Activated CD8-positive, alpha-beta T cell treated with anti-CD3 and anti-CD28 coated beads for 36 hours (primary cell): ENCODE measurements at places on chromosomes 5 and 9. TPM values are rescaled to one million over a fixed set of nuclear protein-coding genes. Genes with fewer than 3 reads are reported as not detected.

The IL9 gene
- not detected for total RNA-seq

The FOXD4L6 gene
- 0.16 TPM for total RNA-seq

The FAM221B gene
- not detected for total RNA-seq

The TOMM5 gene
- 168 TPM for total RNA-seq

- no peak for DNase-seq
- no peaks in the 10 kb centered on the region for H3K36me3 ChIP-seq
- no peak within 1 kb of the TSS for H3K27ac ChIP-seq
- no peak within 1 kb of the TSS for H3K4me3 ChIP-seq
- peaks cover 26% of the 10 kb centered on the region for H3K27me3 ChIP-seq
Measured at GRCh38 chr5:150302301-150303069, at the start of gene ARSI. TSS of gene ARSI (minus strand) at chr5:150302905. CDS start at chr5:150302373, 532 bp downstream.

- H3K27me3 ChIP-seq = no peaks in the 10 kb centered on the region
- H3K4me3 ChIP-seq = no peak overlapping the region
- peak; percentile 25 for DNase-seq
- H3K4me1 ChIP-seq = peaks cover 5% of the 10 kb centered on the region
Measured at GRCh38 chr5:132883261-132883834, 9.9 kb downstream of the LEAP2 start.

DNA sequence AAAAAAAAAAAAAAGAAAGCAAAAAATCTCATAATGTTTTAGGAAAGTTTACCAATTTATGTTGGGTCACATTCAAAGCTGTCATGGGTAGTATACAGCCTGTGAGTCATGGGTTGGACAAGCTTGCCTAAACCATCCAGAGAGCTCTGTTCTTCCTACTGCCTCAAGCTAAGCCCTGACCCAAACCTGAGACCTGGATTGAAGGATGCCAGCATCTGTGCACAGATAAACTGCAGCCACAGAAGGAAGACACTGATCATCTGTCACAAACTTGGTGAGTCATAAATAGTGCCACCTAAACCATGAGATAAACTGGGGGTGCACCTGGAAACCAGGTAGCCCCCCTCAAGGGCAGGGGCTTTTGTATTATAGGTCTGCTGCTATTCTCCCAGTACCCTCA is 31.0 kb downstream of the CSF2 start:
- H3K4me1 ChIP-seq = peaks cover 82% of the 10 kb centered on the region
- no peaks in the 10 kb centered on the region for H3K27me3 ChIP-seq
- peaks cover 18% of the 10 kb centered on the region for H3K36me3 ChIP-seq
- peak overlapping the region; percentile 88 for H3K27ac ChIP-seq
- no peak for DNase-seq

DNA sequence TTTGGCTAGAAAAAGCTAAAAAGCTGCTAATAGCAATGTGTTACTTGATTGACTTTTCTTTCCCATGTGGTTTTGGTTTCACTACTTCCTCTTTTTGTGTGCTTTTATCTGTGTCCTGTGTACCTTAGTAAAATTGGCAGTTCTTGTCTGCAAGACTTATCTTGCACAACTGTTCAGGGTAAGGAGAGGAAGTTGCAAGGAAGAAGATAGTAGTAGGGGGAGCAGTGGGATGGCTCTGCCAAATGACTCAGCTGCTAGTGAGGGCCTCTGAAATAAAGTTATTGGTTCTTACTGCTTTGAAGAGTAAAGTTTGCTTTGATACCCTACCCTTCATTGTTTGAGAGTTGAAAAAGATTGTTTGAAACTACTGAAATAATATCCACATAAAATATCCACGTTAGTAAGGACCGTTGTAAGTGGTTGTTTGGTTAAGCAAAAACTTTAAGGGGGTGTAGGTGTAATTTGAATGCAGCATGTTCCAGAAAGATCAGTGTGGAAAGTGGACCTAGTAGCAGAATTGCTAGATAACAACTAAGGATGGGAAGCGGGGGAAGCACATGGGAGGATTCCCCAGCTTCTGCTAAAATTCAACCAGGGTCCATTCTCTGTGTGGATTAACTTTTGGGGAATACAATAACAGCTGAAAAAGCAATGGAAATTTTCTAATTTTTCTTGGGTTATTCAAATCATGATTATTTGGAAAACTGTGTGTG is 123.5 kb downstream of the SCAMP1 start:
- no peak overlapping the region for H3K27ac ChIP-seq
- H3K4me3 ChIP-seq = no peak overlapping the region
- H3K36me3 ChIP-seq = peaks cover 2% of the 10 kb centered on the region
- H3K4me1 ChIP-seq = peaks cover 9% of the 10 kb centered on the region
- no peak for DNase-seq
- H3K27me3 ChIP-seq = no peaks in the 10 kb centered on the region
